ENCODE measurements at places on chromosomes 1 and 21.
A peak's percentile ranks its signal among the peaks of the same experiment; 100 is the strongest.

- no peak for DNase-seq
Measured at GRCh38 chr1:88549536-88549935, 134.5 kb upstream of the PKN2 start.

GRCh38 chr1:245874942-245875580, 632.0 kb downstream of the SMYD3 start:
- DNase-seq = peak; percentile 97

GRCh38 chr1:175494011-175494554, 249.3 kb downstream of the TNR start:
- no peak for DNase-seq

DNA sequence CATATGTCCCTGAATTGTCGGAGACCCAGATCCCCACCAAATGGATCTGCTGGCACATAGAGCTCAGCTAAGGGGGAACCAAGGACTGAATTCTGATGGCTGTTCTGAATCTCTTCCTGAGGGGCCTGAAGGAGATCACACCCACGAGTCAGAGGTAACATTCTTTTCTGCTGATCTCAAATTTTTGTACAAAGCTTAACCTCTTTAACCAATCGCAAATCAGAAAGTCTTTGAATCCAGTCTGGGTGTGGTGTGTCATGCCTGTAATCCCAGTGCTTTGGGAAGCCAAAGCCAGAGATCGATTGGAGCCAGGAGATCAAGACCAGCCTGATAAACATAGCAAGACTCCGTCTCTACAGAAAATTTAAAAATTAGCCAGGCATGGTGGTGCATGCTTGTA, 62.8 kb upstream of the PRRC2C start:
- DNase-seq = no peak

GRCh38 chr1:53270107-53270506, 31.8 kb upstream of the MAGOH start:
- no peak for DNase-seq

DNA sequence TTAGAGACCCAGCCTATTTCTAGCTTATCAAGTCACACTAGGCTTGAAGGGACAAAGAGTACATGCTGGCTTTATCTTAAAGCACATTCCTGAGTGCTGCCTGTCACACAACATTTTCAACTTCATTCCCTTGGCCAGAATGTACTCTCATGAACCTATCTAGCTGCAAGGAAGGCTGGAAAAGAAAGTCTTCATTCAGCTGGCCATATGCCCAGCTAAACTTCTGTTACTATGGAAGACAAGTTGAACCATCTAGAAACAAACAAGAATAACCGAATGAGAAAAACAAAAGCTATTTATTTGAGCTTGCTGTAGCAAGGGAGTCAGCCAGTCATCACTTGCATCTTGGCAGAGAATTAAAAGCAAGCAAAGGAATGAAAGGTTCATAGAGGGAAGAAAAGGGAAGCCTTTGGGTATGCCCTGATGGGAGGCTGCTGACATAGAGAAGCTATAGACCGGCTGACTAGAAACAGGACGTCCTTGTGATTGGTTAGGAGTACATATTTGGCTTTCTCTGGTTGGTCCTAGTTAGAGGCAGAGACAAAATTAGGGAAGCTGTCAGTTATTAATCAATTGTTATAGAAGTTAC, 108.4 kb downstream of the NEK7 start:
- no peak for DNase-seq

- no peak for DNase-seq
Measured at GRCh38 chr1:245541369-245541768, 386.6 kb downstream of the KIF26B start.

DNA sequence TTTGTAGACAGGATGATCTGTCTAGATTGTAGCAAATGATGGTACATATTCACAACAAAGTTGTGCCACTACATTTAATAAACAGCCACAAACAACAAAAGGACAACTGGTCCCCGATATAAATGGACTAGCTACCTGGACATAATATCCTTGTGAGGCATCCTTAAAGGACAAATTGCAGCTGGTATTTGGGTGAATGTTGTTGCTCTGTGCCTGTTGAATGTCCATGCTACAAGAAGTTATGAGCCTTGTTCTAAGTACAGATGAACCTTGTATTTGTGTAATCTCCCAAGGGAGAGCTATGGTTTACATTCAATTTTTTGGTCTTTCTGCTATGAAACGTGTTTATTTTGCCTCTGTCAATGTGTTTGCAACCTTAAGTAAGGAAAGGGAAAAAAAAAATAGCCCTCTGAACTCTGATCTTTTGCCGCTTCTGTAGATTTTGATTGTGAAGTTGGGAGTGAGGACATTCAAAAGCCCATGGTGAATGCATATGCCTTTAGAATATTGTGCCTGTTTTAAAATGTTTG, 26.5 kb downstream of the SFT2D2 start:
- no peak for DNase-seq

- no peak for DNase-seq
Measured at GRCh38 chr1:115706587-115707425, 61.7 kb downstream of the CASQ2 start.

- no peak for DNase-seq
Measured at GRCh38 chr1:171800342-171800741, 18.9 kb downstream of the METTL13 start.

GRCh38 chr1:227769047-227769935, 34.1 kb downstream of the SNAP47 start:
- DNase-seq = no peak

- no peak for DNase-seq
Measured at GRCh38 chr1:60922304-60922703, 160.1 kb upstream of the NFIA start.

GRCh38 chr1:51189421-51190073, 46.5 kb upstream of the RNF11 start:
- peak; percentile 17 for DNase-seq

DNA sequence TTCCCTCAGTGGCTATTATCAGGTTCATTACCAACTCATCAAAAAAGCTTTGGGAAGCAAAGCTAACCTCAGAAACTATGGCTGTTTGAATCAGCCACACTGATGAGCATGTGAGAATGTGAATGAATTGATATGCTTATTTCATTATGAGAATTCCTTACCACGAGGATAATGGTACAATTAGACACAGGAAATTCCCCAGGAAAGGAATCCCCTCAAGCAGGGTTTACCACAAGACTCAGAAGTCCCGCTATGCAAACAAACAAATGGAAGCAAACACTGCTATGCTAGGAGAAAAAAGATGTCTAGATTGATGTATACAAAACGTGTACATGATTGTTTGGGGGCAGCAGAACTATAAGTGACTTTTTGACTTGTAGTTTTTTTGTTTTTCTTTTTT, 205.0 kb downstream of the HMCN1 start:
- DNase-seq = no peak

DNA sequence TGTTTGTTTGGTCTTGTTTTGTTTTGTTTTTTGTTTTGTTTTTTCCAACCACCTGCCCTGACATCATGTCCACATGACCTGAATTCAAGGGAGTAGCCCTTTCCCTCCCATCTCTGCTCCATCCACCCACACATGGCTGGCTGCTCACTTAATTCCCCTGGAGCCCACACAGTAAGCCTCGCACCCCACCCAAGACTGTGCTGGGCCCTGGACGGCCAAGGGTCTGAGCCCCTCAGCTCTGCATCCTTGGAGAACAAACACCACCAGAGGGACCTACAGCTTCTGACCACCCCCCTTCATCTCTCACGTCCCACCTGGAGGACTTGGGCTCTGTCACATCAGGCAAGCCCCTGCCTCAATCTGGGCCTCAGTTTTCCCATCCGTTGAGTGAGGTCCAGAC, 39.1 kb downstream of the MATN1 start:
- no peak for DNase-seq

DNA sequence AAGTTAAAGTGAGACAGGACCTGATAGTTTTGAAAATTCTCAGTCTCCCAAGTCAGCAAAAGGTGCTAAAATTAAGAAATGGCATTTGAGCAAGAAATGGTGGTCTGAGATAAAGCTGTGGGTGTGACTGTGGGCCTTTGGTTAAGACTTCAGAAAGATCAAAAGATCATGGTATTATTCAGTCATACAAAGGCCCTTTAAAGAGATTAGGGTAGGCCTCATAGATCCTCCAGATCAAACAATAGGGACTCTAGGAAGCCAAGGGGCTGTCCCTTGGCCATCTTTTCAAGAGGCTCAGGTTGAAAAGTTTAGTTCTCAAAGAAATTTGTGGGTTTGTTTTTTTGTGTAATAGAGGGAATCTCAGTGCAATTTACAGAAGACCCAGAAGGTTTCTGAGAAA, 8.4 kb downstream of the HMGB4 start:
- DNase-seq = no peak

- no peak for DNase-seq
Measured at GRCh38 chr1:212561501-212561931, 47.0 kb upstream of the ATF3 start.

GRCh38 chr1:64823691-64824476, 79.0 kb downstream of the RAVER2 start:
- DNase-seq = peak; percentile 60

DNA sequence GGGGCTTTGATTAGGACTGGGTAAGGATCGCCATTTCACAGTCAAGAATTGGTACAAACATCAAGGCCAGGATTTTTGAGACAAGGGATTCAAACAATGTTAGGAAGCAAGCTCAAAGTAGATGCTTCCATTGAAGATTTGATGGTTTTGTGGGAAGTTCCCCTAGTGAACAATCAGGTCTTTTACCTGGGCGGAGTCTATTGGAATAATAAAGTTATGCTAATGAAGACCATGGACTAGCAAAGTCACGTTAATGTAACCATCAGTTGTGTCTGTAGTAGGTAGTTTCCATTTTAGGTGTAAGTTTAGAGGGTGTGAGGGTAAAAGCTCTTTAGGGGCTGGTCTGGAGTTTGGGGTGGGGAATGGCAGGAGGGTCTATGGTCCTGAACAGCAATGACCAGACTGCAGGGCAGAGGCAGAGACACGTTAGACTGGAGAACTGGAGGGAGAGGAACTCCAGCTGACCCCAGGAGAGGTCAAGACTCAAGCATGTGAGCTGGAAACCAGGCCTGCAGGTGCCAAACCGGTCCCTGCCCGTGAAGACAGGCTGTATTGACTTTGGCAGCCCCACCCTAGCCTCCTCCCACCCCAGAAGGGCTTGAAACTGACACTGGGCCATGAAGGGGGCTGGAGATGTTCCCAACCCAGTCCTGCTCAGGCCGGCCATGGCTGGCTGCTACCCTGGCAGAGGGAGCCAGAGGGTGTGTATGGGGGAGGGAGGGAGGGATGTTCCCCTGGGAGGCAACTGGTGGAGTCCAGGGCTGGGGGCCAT, 36.0 kb upstream of the GPR37L1 start:
- DNase-seq = no peak

GRCh38 chr1:234936612-234937389, 191.8 kb downstream of the TOMM20 start:
- DNase-seq = no peak
